Right kidney (tissue), 9 donors: ENCODE measurements at places on chromosomes 16 and 17.

- DNase-seq, result no peak
Measured at GRCh38 chr16:81646561-81646960, 132.5 kb upstream of the PLCG2 start.

DNA sequence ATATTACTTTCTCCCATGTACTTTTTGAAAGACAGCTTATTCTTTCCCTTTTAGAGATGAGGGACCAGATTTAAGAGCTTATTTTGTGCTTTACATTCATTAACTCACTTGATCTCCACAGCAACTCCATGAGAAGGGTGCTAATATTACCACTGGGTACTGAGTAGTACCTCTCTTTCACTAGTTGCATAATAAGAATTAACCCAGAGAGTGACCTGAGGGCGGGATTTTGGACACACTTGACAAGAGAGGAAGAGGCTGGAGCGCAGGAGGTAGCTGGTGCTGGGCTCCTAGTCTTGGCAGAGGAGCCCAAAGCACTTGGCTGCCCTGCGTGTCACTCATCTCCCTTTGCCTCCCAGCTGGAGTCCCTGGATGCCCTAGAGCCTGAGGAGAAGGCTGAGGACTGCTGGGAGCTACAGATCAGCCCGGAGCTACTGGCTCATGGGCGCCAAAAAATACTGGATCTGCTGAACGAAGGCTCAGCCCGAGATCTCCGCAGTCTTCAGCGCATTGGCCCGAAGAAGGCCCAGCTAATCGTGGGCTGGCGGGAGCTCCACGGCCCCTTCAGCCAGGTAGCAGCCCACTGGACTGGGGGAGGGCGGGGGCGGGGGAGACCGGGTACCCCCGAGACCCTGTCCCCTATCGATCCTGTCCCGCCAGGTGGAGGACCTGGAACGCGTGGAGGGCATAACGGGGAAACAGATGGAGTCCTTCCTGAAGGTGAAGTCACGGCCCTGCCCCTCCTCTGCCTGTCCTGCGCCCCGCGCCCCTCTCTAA, 1.7 kb upstream of the MAZ start:
- no peak for DNase-seq

DNA sequence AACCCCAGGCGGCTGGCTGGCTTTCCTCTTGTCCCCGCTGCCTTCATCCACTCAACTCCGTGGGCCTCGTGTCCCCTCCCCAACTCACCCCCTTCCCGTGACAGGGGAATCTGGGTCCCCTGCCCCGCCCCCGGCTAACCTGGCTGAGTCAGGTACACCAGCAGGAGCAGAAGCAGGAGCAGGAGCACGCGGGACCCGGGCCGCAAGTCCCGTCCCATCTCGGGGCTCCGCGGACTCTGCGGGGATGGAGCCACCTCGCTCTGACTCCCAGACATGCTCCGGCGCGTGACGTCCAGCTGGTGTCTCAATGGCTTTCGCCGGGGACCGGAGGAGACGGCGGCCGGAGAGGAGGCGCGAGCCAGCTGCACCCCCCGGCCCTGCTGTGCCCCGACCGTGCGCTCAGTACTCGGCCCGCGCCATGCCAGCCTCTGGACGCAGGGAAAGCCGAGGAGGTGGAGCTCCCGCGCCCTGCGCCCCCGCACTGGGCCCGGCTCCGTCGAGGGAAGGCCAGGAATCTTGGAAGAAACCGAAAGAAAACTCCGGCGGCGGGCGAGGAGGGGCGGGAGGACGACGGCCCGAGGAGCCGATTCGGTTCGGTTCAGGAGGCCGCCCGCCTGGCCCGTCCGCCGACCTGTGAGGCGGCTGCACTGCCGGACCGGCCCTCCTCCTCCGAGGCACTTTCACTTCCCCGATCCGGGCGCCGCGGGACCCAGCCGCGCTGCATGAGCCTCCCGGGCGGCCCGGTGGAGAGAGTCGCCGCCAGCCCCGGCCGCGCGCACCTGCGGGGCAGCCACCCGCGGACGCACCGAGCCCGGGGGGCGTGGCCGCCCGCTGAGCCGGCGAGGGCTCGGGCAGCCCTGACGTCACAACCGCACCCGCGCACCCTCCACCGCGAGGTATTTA, at the start of the genes CXCL16 and ZMYND15:
TSS of gene CXCL16 (minus strand) at position 807 of the 903 bp plus-strand sequence. CDS start at position 218, 589 bp downstream.
TSS of gene ZMYND15 (plus strand) at position 712 of the 903 bp plus-strand sequence. CDS start 716 bp downstream, outside the sequence.
- peak; percentile 88 for DNase-seq

DNA sequence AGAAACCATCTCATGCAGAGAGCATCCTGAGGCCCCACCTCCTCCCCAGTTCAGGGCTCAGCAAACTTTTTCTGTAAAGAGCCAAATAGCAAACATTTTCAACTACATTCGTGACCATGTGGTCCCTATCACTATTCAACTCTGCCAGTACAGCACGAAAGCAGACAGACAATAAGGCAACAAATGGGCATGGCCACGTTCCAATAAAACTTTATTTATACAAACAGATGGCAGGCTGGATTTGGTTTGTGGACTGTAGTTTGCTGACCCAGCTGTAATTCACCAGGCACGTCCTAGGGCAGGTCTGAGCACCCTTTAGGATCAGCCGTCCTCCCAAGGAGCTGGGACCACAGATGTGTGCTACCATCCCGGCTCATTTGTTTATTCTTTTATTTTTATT, 27.1 kb upstream of the GPRC5C start:
- no peak for DNase-seq

DNA sequence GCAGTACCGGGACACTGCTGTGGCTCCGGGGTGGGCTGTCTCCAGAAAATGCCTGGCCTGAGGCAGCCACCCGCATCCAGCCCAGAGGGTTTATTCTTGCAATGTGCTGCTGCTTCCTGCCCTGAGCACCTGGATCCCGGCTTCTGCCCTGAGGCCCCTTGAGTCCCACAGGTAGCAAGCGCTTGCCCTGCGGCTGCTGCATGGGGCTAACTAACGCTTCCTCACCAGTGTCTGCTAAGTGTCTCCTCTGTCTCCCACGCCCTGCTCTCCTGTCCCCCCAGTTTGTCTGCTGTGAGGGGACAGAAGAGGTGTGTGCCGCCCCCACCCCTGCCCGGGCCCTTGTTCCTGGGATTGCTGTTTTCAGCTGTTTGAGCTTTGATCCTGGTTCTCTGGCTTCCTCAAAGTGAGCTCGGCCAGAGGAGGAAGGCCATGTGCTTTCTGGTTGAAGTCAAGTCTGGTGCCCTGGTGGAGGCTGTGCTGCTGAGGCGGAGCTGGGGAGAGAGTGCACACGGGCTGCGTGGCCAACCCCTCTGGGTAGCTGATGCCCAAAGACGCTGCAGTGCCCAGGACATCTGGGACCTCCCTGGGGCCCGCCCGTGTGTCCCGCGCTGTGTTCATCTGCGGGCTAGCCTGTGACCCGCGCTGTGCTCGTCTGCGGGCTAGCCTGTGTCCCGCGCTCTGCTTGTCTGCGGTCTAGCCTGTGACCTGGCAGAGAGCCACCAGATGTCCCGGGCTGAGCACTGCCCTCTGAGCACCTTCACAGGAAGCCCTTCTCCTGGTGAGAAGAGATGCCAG, 12.9 kb downstream of the STH start:
- DNase-seq, result no peak

DNA sequence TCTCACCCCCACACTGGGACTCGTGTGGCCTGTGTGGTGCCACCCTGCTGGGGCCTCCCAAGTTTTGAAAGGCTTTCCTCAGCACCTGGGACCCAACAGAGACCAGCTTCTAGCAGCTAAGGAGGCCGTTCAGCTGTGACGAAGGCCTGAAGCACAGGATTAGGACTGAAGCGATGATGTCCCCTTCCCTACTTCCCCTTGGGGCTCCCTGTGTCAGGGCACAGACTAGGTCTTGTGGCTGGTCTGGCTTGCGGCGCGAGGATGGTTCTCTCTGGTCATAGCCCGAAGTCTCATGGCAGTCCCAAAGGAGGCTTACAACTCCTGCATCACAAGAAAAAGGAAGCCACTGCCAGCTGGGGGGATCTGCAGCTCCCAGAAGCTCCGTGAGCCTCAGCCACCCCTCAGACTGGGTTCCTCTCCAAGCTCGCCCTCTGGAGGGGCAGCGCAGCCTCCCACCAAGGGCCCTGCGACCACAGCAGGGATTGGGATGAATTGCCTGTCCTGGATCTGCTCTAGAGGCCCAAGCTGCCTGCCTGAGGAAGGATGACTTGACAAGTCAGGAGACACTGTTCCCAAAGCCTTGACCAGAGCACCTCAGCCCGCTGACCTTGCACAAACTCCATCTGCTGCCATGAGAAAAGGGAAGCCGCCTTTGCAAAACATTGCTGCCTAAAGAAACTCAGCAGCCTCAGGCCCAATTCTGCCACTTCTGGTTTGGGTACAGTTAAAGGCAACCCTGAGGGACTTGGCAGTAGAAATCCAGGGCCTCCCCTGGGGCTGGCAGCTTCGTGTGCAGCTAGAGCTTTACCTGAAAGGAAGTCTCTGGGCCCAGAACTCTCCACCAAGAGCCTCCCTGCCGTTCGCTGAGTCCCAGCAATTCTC, 27.4 kb downstream of the STH start:
- no peak for DNase-seq

- peak; percentile 21 for DNase-seq
Measured at GRCh38 chr17:50972577-50972976, 106.4 kb upstream of the TOB1 start.

GRCh38 chr16:27253526-27253930, 15.0 kb downstream of the NSMCE1 start:
- no peak for DNase-seq

GRCh38 chr17:49267912-49268311, 37.3 kb upstream of the PHOSPHO1 start:
- no peak for DNase-seq

- DNase-seq, result no peak
Measured at GRCh38 chr17:6648181-6648580, 3.2 kb downstream of the MED31 start.

GRCh38 chr17:66533572-66533971, 231.2 kb downstream of the PRKCA start:
- DNase-seq, result peak; percentile 39

GRCh38 chr16:84800158-84800978, 19.4 kb upstream of the CRISPLD2 start:
- no peak for DNase-seq

- no peak for DNase-seq
Measured at GRCh38 chr16:89052191-89052889, 41.3 kb upstream of the ACSF3 start.

DNA sequence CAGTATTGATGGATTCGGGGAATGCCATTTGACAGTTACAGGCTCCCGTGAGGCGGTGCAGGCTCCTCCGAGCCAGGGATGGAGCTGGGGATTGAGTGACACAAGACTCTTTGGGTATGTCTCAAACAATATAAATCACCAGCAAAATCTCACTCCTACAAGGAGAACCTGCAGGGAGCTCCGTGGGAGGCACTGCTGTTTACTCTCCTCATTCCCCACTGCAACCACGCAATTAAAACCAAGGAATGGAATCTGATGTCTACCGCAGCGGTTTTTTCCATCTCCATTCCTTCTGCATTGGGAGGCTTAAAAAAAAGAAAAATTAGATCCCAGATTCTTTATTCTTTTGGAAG, 157.9 kb downstream of the WWOX start:
- DNase-seq, result peak; percentile 39

- no peak for DNase-seq
Measured at GRCh38 chr16:65388592-65388991, 266.7 kb upstream of the CDH11 start.

DNA sequence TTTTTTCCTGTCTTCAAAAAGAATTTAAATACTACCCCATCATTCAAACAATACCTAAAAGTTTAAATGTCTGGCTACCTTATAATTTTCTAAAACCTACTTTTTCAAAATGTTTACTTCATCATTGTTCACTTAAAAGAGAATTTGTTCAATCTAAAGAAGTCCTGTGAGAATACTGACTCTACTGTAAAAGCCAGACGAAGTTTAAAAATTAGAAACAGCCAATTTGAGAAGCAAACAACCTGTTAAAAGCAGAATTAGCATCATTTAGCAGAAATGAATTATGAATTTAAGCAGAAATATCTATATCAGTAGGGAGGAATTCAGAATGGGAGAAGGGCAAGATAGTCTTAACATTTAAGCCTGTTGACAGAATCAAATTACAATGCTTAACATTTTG, 2.1 kb downstream of the SKA2 start:
- no peak for DNase-seq

DNA sequence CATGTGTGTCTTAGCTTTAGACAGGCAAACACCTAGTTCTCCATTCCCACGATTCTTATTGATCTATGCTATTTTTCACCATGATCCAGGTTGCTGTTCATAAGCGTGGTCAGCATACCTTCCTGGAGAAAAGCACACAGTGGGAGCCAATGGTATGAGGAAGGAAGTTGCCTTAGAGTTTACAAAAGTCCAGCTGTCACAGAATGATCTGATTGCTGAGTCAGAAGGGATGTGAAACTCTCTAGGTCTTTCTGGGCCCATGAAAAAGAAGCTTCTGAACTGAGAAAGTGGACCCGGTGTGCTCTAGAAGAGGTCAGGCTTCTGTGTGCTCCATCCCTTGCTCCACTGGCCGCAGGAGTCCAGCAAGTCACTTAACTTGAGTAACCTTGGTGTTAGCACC, 71.0 kb upstream of the CCL1 start:
- DNase-seq, result no peak

DNA sequence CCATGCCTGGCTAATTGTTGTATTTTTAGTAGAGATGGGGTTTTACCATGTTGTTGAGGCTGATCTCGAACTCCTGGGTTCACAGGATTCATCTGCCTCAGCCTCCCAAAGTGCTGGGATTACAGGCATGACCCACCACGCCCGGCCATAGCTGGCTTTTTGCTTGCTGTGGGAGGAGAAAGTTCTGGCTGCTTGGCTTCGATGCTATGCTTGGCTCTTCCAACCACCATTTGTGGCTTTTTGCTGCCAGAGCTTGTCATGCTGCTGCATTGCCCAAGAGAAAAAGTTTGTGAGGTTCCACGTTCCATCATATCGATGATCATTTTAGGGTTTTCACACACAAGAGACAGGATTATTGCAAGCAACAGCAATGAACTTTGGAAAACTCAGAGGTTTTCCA, 16.2 kb downstream of the BMERB1 start:
- no peak for DNase-seq

DNA sequence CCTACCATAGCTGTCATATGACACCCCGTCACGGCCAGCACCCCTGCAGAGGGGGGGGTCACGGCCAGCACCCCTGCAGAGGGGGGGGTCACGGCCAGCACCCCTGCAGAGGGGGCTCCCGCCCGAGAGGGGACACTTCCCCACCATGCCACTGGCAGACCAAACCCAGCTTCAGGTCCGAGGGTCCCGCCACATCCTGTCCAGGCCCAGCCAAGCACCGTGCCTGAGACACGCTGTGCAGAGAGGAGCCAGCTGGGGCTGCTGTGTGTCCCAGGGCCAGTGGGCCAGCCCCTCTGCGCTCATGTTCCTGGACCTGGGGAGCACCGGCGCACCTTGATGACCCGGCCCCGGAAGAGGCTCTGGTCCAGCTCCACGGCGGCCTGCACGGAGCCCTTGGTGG, 1.9 kb downstream of the PABPN1L start:
- DNase-seq, result no peak

GRCh38 chr17:77002103-77003045, 134.2 kb downstream of the MGAT5B start:
- DNase-seq, result no peak

GRCh38 chr16:22397464-22397863, 23.0 kb upstream of the CDR2 start:
- DNase-seq, result no peak
